ENCODE measurements at places on chromosomes 16 and 17.
A peak's percentile ranks its signal among the peaks of the same experiment; 100 is the strongest.

DNA sequence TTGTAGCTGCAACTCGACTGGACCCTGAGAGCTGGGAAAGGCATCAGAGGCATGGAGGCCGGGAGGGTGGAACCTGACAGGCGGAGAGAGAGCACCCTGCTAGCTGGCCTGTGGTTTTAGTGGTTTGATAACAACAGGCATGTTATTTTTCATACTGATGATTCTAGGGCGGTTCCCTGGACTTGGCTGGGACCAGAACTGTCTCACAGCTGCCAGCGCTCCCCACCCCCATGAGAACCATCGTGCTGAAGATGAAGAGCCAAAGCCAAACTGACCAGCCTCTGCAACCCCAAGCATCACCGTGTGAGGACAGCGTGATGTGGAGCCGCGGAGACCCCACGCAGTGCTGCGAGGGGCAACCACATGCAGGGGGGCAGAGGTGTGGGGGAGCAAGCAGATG is 28.5 kb downstream of the MXRA7 start:
- DNase-seq = no peak

DNA sequence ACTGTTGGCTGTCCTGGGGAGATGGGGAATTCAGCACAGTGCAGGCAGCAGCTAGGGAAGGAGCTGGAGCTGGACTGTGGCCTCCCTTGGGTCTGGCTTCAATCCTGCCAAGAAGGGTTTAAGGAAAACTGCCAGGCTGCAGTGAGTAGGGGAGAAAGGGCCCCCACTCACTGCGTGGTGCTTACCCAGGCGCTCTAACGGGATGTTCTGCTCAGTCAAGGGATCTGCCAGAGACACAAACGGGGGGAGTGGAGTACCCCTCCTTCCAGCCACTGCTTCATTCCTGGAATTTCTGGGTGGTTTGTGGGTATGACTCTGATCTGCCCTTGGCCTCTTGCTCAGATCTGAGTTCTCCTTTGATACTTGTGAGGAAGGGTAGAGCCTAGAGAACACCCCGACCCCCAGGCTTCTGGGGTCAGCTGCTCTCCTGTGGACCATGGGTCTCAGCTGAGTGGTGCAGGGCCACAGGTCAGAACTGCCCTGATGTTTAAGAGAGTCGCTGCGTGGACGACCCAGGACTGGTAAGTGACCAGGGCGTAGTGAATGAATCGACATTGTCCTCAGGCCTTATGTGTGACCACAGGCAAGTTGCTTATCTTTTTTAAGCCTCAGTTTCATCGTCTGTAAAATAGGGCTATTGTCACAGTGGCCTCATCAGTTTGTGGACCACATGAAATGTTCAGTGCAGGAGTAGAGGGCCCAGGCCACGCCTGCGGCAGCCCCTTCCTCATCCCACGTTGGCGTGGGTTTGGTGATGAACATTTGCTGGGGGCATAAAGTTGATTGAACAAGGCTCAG is 9.6 kb downstream of the CRISPLD2 start:
- no peak for DNase-seq

GRCh38 chr17:82566129-82566960 is 46.8 kb downstream of the FOXK2 start:
- DNase-seq = no peak

DNA sequence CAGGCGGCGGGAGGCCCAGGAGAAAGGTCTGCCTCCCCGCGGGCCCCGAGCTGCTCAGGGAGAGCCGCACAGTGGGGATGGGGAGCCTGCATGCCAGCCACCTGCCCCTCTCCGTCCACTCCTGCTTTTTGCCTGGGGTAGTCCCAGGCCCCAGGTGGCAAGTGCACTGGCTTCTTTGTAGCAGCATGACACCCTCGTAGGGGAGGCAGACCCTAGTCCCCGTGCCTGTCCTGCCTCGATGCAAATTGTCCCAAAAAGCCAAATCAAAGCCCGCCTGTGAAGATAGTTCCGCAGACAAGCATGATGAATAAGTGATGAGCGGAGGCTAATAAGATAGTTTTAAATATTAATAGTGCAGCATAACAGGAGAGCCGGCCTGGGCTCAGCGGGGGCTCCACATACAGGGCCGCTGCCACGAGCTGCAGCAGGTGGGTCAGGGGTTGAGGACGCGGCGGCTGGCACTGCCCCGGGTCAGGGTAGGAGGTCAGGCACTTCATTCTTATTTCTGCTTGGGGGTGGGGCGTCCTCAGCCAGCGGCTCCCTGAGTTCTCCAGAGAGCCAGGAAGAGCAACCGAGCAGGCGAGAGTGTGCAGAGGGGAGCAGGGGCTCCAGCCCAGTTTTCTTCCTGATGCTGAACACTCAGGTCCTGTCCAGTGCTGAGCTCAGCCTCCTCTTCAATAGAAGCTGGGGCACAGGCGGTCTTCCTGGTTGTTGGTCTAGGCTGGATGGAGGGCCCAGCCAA is 26.8 kb downstream of the GINS2 start:
- DNase-seq = no peak

DNA sequence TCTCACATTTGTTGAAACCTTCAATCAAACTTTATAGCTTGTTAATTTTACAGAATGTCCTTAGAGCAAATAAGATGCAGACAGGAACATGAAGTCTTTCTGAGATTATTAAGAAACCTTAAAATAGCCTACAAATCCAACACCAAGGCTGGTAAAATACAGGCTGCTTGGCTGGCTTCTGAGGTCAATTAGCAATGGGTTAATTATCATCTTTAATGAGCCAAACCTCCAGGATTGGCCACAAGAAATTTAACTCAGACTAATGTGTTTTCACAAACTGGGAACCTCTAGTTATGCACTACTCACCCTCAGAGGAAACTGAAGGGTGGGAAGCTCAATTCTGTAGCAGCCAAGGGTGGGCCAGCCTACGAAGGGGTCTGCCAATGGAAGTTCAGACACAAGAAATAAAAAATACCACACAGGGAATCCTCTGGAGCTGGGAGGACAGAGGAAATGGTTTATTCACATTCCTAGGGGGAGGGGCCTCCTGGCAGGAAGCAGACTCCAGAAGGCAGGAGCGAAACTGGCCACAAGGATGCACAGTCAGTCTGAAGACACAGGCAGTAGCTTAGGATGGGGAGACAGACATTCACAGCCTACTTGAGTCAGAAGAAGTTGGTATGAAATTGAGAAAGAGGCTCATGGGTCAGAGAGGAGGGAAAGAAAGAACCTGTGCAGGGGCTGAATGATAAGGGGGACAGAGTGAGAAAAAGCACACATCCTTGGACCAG is 36.1 kb downstream of the HIC1 start:
- peak; percentile 95 for DNase-seq

- no peak for DNase-seq
Measured at GRCh38 chr16:10931134-10931533, 11.1 kb downstream of the DEXI start.

- DNase-seq = no peak
Measured at GRCh38 chr16:84391151-84392030, 23.1 kb downstream of the ATP2C2 start.

- no peak for DNase-seq
Measured at GRCh38 chr17:57626520-57627210, 118.4 kb downstream of the CCDC182 start.

DNA sequence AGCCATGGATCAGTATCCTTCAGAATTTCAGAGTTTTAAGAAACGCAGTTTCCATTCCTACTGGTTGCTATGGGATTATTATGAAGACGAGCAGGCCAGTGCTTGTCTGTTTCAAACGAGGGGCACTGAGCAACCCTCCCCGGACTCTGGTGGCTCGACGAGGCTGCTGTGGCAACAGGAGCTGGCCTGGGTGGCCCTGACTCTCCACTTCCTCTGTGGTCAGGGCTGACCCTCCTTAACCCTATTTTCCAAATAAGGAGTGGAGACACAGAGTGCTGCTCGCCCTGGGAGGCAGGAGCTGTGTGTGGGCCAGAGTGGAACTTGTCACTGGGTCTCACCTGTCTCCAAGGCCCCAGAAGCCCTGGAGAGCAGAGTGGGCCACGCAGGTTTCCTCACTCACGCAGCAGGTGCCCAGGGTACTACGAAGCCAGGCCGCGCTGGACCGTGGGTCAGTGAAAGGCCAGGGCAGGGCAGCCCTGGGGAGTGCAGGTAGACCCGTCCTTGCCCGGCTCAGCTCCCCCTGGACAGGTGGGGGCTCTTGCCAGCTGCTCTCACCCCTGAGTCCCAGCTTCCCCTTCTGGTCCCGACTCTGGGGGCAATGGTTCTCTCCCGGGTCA is 3.3 kb downstream of the GALNS start:
- no peak for DNase-seq

DNA sequence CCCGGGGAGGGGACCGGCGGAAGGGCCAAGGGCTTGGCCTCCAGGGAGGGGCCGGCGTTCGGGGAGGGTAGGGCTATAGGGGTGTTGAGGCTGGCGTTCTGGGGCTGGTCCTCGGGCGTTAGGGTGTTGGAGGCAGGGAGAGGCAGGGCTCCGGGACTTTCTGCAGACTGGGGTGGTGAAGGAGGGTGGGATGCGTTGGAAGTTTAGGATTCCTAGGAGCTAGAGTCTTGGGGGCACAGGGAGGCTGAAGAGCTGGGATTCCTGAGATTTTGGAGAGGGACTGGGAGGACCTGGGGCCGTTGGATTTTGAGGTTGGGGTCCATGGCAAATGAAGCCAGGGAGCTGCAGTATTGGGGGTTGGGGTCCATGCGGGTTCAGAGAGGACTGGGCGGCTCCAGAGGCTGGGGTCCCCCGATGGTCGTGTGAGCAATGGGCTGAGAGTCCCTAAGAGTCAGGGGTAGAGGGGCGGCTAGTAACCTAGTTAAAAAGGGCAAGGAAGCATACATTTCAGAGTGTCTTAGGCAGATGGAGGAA is 740 bp downstream of the NFATC2IP start:
- peak; percentile 10 for DNase-seq

DNA sequence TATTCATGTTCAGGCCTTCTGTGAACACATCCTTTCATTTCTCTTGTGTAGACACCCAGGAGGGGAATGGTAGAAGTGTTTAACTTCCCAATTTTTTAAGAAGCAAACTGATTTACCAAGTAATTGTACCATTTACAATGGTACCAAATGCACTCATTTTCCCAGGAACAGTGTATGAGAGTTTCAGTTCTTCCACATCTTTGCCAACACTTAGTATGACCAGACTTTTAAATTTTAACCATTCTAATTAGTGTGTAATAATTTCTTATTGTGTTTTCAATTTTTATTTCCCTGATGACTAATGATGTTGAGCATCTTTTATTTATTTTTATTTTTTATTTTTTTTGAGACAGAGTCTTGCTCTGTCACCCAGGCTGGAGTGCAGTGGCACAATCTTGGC is 10.2 kb upstream of the WFIKKN2 start:
- no peak for DNase-seq

DNA sequence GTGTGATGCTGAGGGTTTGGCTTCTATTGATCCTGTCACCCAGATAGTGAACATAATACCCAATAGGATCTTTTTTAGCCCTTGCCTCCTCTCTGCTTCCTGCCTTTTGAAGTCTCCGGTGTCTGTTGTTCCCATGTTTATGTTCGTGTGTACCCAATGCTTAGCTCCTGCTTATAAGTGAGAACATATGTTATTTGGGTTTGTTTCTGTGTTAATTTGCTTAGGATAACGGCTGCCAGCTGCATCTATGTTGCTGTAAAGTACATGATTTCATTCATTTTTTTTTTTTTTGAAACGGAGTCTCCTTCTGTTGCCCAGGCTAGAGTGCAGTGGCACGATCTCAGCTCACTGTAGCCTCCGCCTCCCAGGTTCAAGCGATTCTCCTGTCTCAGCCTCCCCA is 23.0 kb downstream of the DUS2 start:
- DNase-seq = no peak

DNA sequence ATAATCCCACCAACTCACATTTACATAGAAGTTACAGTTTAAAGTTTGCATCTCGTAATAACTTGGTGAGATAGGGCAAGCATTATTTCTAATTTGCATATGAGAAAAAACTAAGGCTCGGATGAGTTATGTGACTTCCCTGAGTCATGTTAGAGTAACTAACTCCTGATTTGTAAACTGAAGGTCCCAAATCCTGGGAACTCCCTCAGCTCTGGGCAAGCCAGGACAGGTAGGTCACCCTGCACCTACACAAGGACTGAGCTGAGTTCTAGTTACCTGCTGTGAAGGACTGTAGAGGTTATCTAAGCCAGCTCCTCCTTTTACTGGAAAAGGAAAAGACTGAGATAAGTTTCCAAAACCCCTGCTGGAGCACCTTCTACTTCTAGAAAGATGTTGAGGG is 92.1 kb upstream of the HLF start:
- no peak for DNase-seq

- DNase-seq = no peak
Measured at GRCh38 chr16:75195811-75196790, 10.9 kb downstream of the CTRB2 start.

DNA sequence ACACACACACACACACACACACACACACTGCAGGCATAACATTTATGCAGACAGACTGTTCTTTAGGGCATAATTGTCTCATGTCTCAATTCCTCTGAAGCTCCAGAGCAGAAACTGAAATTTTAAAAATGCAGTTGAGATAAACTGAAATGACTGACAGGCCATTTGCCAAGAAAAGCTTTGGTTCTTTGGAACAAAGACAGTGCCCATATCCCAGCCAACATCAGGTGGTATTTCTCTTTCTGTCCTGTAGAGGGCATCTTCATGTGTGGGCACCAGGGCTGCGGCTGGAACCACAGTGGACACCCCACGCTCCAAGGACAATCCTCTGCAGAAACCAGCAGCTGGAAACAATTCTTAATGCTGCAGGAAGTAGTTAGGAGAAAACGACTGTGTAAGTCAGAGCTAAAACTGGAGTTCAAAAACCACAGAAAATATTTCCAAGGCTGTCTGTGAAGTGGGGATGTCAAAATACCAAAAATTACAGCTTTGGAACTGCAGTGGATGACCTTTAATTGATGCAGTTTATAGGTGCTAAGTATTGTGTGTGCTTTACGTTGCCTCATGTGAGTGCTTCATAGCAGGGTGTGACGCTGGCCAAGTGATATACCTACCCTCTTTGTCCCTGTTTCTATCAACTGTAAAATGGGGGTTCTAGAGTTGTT is 10.6 kb upstream of the MEFV start:
- DNase-seq = peak; percentile 30

DNA sequence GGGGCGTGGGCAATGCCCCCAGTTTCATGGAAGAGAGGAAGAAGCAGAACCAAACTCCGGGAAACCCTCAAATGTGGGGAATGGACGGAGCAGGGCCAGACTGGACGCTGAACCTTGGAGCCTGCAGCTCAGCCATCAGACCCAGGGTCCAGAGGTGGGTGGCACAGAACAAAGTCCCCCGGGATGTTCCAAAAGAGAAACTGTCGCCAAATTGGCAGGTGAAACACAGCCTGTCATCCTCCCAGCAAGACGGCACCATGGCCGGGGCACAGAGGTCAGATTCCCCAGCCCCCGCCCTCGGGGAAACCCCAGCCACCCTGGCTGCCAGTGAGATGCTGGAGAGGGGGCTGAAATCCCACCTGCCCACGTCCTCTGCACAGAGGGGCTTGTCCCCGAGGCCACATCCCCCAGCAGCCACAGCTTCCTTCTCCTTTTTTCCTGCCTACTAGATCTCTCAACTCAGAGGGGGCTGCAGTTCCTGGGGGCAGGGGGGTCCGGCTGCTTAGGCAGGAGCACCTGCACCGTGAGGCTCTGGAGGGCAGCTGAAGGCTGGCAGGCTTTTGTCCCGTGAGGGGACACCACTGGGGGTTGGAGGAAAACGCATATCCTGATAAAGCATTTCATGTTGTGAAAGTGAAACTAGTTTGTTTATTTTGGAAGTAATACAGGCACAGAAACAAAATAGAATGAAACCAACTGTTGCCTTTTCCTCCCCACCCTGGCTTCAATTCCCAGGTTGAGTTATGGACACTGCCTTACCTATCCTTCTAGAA is 1.2 kb upstream of the SECTM1 start:
- no peak for DNase-seq

- DNase-seq = no peak
Measured at GRCh38 chr16:3637371-3637923, 17.0 kb upstream of the DNASE1 start.

Measured in HT1080 (cell line).